ENCODE measurements at places on chromosomes 3 and 15.

GRCh38 chr3:58152225-58153015, 58.4 kb downstream of the DNASE1L3 start:
- DNase-seq, result no peak

- DNase-seq, result no peak
Measured at GRCh38 chr3:25457671-25458419, 29.8 kb downstream of the RARB start.

GRCh38 chr3:81658322-81658997, 103.0 kb downstream of the GBE1 start:
- no peak for DNase-seq

DNA sequence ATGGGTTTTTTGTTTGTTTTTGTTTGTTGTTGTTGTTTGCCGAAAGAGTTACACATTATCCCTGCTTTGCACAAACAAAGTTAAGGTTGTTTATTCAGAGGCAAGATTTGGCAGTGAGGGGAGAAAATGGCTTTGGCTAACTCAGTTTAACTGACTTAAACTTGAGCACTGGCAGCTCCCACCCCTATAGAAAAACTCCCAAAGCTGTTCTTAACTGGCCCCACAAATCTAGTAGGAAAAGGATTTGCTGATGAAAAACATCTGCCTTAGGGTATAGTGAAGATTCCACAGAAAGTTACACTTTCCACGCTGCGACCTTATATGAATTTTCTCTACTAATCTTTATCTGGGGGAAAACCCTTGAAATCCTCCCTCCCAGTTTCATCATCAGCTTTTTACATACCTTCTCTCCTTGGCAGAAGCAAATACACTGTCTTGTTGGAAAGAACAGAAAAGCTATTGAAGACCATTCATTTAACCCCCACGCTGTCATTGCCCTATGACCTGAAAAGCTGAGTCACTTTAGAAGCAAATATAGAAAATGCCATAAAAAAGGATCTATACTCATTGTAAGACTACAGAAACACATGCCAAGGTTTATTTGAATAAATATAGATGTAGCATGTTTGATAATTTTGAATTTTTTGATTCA, 551.7 kb downstream of the NR2F2 start:
- no peak for DNase-seq

DNA sequence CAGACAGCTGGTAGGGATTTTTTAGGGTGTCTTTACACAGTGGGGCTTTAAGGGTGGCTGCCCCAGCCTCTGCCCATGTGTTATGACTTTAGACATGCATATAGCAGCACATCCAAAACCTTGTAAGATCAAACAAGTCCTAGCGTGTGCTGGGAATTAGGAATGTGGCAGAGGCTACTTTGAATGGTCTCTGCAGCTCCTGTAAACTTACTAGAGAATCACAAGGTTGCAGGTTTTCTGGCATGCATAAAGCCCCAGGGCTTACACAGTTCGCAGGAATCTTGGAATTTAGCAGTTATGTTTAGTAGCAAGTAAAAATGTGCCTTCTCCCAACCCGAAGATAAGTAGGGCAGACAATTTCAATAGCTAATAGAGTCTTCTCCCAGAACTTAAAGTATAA, 46.9 kb upstream of the COL6A6 start:
- no peak for DNase-seq

- DNase-seq, result no peak
Measured at GRCh38 chr3:136780741-136781140, 28.6 kb upstream of the STAG1 start.

DNA sequence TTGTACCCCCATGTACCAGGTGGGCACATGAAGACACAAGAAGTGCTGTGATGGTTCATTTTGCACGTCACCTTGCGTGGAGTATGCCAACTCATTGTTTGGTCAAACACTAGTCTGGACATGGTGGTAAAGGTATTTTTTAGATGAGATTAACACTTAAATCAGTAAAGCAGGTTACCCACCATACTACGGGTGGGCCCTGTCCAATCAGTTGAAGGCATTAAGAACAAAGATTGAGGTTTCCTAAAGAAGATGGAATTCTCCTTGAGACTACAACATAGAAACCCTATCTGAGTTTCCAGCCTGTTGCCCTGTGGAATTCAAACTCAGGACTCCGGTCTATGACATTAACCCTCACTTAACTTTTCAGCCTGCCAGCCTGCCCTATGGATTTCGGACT, 118.4 kb downstream of the RPLP1 start:
- DNase-seq, result no peak

GRCh38 chr3:164208048-164208447, 870.2 kb downstream of the SI start:
- no peak for DNase-seq

DNA sequence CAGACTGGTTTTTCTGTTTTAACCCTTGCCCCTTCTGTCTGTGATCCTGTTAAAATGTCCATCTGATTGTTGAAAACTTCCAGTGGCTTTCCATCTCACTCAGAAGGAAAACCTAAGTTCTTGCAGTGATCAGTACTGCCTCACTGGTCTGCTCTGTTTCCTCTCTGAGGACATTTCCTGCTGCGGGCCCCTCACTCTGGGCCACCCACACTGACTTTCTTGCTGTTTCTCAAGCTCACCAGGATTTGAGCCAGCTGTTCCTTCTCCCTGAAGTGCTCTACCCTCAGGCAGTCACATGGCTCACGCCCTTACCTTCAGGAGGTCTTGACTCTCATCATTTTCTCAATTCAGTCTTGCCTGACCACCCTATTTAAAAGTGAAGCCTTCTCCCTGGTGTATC, 1.8 kb downstream of the GRK7 start:
- DNase-seq, result no peak

GRCh38 chr15:73386886-73387506, 18.2 kb upstream of the HCN4 start:
- DNase-seq, result no peak

- no peak for DNase-seq
Measured at GRCh38 chr3:23781051-23781450, 24.7 kb upstream of the UBE2E1 start.

DNA sequence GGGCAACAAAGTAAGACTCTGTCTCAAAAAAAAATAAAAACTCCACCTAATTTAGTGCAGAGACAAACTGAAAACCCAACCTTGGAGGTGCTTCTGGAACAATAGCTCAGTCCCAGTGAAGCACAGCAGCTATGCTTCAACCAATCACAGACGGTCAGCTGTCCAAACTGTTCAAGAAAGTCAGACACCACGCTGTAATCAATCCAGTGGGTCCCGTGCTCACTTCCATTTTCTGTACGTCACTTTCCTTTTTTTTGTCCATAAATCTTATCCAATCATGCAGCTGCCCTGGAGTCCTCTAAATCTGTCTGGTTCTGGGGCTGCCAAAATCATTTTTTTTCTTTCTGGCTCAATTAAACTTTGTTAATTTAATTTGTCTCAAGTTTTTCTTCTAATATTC, 93.6 kb upstream of the FAM174B start:
- no peak for DNase-seq

DNA sequence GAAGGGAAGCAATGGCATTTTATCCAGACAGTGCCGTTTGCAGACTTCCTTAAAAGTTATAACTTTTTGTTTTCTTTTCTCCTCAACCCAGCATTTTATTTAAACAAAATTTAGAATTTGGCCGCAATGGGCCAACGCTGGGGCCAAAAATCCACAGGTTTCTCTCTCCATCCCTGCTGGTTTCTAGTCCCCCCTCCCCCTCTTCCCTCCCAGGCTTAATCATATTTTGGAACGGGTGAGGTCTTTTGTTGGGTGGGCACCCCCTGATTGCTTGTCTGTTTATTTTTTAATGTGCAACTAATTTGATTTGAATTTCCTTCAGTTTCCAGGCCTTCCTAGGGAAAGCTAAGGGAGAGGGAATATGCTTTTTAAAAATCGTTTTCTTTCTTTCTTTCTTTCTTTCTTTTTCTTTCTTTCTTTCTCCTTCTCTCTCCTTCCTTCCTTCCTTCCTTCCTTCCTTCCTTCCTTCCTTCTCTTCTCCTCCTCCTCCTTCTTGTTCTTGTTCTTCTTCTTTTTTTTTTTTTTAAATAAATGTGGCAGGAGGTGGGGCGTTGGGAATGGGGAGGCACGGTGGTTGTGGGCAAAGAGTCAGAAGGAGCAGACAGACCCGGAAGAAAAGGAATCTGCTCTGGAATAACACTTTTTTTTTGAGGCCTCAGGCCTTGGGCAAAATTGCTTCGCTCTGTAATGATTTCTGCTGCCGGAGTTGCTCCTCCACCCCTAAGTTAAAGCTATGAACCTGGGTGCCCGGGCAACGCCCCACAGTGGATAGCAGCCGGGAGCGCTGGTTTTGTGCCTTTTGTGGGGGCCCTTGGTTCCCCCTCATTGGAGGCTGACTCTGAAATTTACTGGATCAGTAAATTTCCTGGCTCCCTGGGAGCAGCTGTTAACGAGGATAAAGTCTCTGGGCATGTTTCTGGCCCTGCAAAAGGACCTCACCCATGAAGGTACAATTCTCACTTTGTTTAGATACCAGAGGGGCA, 1.9 kb downstream of the FNDC3B start:
- no peak for DNase-seq

DNA sequence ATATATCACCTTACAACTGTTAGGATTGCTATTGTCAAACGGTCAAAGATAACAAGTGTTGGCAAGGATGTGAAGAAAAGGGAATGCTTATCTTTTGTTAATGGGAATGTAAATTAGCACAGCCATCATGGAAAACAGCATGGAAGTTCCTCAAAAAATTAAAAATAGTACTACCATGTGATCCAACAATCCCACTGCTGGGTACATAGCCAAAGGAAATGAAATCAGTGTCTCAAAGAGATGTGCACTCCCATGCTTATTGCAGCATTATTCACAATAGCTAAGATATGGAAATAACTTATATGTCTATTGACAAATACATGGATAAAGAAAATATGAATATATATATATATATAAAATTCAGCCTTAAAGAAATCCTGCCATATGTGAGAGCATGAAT, 274.6 kb downstream of the EDEM1 start:
- no peak for DNase-seq

GRCh38 chr3:4981665-4982494, 2.6 kb downstream of the BHLHE40 start:
- DNase-seq, result peak; percentile 24

GRCh38 chr3:89617706-89618105, 510.3 kb downstream of the EPHA3 start:
- no peak for DNase-seq

Data from CD4-positive, alpha-beta T cell treated with Interleukin-12 subunit alpha and Interleukin-12 subunit beta, for 1 hour (primary cell).